ENCODE measurements at places on chromosomes 6 and 20. TPM values are rescaled to one million over a fixed set of nuclear protein-coding genes. Genes with fewer than 3 reads are reported as not detected.

Gene EEF1A1
- total RNA-seq, result 11,317 TPM

Gene CFAP61
- 1.6 TPM for total RNA-seq

Gene PRDM13
- not detected for total RNA-seq

Gene FOXC1
- total RNA-seq, result 8.1 TPM

Gene TNFRSF21
- 5.7 TPM for total RNA-seq

Gene BMP2
- total RNA-seq, result 21.1 TPM

DNA sequence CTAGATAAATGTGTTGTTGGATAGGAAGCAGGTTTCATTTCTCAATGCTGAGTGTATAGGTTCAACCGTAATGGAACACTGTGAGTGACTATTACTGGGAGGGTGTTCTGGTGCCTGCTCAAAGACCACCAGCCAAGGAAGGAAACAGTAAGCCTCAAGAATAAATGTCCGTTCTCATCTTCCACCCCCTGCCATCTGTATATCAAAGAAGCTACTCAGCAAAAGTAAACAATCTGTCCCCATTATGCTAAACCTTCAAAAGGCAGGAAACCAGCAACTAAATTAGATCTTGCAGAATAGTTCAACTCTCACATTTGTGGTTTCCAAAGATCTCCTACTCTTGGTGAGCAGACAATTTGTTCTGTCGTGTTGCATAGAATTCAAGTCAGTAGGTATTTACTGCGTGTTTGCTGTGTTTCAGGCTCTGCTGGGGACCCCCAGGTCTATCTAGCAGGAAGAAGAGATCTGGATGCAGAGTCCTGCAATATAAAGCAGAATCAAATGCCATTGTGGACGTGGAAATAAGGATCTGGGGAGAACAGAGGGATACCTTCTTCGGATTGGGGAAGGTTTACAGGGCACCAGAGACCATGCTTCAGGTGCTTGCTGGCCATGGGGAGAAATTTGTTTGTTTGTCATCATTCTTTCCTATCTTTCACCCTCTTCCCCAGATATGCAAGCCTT lies 87.3 kb downstream of the SCML4 start:
- no peaks in the 10 kb centered on the region for H3K27me3 ChIP-seq
- no peak overlapping the region for H3K4me3 ChIP-seq

DNA sequence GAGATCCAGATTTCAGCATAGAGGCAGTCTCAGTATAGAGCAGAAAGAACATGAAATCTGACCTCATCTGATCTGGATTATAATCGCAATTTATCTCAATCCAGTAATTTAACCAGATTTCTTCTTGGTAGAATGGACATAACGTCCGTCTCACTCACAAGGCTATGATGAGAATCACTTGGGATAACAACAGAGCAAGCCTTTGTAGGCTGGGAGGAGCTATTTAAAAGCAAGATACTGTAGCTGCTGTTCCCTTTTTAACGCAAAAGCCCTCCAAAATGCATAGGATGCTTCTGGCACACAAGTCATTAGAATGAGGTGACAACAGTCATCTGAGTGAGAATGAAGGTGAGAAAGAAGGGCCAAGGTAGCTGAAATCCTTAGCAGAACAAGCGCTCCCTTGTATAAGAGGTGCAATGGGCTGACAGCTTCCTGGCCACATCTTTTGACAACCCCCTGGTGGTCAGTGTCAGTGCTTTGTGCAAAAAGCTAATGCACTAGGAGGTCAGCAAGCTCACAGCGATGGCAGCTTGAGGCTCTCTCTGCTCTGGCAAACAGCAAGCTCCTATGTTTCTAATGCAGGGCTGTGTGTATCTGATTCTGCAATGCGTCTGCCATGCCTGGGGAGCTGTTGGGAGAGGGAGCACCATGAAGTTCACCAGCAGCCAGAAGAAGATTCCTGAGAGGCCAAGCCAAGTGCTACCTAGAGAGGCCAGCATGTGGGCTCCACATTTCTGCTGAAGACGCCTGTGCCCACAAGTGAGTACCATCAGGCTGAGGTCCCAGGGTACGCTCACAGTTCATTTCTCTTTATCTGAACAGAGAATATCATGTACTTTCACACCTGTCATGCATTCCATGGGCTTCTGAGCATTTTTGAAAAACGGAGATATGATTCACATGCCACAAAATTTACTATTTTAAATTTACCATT lies 16.2 kb downstream of the METTL24 start:
- H3K27ac ChIP-seq, result no peak overlapping the region
- no peaks in the 10 kb centered on the region for H3K27me3 ChIP-seq
- no peaks in the 10 kb centered on the region for H3K36me3 ChIP-seq

DNA sequence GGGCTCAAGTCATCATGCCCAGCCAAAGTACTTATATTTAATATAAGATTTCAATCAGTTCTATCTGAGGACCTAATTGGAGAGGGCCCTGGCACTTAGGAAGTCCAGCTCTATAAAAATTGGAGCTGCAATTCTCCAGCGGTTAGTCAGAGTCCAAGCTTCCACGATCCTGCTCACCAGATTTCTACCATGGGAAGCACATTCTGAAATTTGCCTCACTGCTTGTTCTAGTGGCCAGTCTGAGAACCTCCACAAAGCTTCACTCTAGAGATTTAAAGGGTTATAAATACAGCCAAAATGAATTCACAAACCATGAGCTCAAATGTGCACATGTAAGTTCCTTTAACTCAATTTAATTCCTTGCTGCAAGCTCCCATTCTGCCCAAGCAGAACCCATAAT lies 33.5 kb downstream of the PNLDC1 start:
- no peaks in the 10 kb centered on the region for H3K36me3 ChIP-seq
- no peak for DNase-seq
- H3K4me1 ChIP-seq, result no peaks in the 10 kb centered on the region
- no peaks in the 10 kb centered on the region for H3K27me3 ChIP-seq

GRCh38 chr6:144931172-144932035 lies 646.3 kb downstream of the UTRN start:
- no peak overlapping the region for H3K27ac ChIP-seq
- H3K36me3 ChIP-seq, result no peaks in the 10 kb centered on the region
- peak; percentile 64 for DNase-seq
- H3K27me3 ChIP-seq, result no peaks in the 10 kb centered on the region

DNA sequence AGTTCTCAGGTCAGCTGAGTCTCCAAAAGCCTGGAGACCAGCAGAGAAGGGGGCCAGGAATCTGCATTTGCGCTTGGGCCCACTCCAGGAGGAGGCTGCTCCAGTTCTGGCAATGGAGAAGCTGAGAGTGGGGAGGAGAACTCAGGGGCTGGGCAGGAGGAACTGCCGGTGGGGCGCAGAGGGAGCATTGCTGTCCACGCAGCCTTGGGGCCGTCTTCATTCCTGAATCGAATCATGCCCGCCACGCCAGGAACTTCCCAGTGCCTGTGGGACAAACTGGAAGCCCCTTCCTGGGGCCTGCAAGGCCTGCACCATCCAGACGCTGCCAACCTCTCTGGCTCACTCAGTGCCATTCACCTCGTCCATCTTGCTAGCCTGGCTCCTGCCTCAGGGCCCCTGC lies 16.9 kb downstream of the RAB44 start:
- no peaks in the 10 kb centered on the region for H3K4me1 ChIP-seq
- H3K27ac ChIP-seq, result no peak overlapping the region
- H3K4me3 ChIP-seq, result no peak overlapping the region

GRCh38 chr6:151376440-151376839 lies 14.9 kb downstream of the ZBTB2 start:
- H3K36me3 ChIP-seq, result peaks cover 10% of the 10 kb centered on the region
- H3K4me1 ChIP-seq, result peaks cover 3% of the 10 kb centered on the region
- no peak overlapping the region for H3K27ac ChIP-seq
- DNase-seq, result no peak
- H3K4me3 ChIP-seq, result no peak overlapping the region

DNA sequence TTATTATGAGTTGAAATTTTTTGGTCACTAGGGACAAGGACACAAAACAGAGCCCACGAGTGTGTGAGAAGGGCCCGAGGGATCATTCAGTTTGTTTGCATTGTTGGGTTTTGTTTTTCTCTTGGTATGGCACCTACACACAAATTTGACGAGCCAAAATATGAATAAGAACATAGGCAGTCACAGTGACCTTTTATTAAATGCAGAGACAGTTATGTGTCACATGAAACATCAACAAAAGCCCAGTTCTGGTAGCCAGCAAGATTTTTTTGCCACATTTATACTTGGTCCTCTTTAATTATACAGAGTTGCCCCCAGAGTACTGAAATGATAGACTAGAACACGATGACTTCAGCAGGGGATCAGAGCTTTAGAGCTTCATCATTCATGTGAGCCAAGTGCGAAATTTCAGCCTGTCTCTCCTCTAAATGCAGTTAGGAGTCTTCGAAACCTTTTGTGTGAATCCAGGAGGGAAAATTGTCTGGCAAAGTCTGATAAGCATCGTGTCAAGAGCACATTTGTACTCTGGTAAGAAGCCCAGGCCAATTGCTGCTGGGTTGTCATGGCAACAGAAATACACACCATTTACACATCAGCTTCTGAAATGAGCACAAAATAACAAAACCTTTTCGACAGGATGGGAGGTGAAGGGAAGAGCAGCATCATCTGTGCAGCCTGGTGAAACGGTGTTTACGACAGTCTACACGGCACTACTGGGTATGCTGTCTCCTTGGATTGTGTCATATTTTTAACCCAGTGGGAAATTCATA lies 79.2 kb upstream of the RIPOR2 start:
- H3K27ac ChIP-seq, result no peak overlapping the region
- no peaks in the 10 kb centered on the region for H3K36me3 ChIP-seq
- peak; percentile 30 for DNase-seq
- no peaks in the 10 kb centered on the region for H3K27me3 ChIP-seq
- no peak overlapping the region for H3K4me3 ChIP-seq
